Dermis microvascular lymphatic vessel endothelial cell (primary cell): ENCODE measurements at places on chromosomes 12 and 14.
A peak's percentile ranks its signal among the peaks of the same experiment; 100 is the strongest.

DNA sequence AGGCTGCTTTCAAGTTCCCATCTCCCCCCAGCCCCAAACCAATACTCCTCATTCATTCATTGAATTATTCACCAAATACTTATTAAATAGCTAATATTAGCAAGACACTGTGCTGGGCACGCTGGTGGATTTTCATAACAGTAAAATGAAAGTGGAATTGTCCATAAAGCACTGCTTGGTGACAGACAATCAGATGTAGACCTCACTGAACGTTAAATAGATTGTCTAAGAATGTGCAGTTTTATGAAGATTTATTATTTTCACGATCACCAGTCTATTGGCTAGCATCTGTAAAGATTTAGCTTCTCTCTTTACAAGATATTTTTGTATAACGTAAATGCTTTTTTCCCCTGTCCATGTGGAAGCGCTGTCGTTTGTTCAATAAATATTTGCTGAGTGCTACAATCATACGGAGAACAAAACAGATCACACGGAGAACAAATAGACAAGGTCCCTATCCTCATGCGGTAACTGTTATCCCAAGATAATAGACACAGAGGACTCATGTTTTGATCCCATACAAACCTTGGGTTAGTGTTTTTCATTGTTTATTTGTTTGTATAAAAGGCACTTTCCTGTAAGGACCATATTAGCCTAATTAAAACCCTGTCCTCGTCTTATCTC is 397.6 kb downstream of the BCAT1 start:
- no peak for DNase-seq

DNA sequence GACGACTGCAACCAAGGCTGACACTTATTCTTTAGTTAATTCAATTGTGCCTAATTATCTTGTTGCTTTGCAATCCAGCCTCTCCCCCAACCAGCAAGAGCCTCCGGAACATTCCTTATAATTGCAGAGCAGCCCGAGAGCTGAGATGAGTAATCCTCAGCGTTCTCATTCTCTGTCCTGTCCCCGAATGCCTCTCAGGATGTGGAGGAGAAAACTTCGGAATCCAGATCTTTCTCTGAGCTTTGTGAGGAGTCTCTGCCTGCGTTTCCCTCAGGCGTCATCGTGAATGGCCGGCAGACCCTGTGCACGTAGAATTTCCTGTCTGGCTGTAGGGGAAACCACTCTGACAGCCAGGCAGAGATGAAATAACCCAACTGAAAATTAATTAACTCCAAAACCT is 160.5 kb upstream of the DIO3 start:
- DNase-seq, result no peak

GRCh38 chr14:74503291-74503937 is 9.8 kb downstream of the ISCA2 start:
- DNase-seq, result no peak

DNA sequence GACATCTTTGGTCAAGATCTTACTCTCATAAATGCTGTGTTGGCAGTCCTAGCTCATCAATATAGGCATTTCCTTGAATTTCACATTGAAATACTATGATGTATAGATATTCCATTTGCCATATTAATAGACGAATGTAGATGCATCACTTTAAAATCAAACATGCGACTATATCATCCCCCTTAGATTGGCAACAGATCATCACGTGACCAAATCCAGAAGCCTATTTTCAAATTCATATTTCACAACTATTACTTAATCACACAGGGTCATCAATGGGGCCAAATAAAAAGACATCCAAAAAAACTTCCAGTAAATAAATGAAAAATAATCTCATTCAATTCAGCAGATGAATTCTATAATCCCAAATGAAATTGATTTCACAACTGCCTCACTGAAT is 15.3 kb downstream of the LMO3 start:
- DNase-seq, result no peak

- no peak for DNase-seq
These were observed 53.1 kb downstream of the GUCY2C start for GRCh38 chr12:14643251-14643650.

GRCh38 chr14:59308086-59308485 is 119.6 kb downstream of the DAAM1 start:
- no peak for DNase-seq

DNA sequence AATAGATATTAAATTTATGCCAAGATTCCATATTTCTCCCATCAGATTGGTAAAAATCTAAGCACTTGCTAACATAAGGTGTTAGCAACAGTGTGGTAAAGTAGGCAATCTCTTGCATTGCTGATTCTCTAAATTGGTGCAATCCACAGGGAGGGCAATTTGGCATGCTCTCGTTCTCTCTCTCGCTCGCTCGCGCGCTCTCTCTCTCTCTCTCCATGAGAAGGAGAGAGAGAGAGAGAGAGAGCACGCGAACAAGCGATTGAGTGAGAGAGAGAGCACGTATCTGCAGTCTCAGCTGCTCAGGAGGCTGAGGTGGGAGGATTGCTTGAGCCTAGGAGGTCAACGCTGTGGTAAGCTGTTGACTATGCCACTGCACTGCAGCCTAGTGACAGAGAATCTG is 25.9 kb downstream of the PSEN1 start:
- no peak for DNase-seq

DNA sequence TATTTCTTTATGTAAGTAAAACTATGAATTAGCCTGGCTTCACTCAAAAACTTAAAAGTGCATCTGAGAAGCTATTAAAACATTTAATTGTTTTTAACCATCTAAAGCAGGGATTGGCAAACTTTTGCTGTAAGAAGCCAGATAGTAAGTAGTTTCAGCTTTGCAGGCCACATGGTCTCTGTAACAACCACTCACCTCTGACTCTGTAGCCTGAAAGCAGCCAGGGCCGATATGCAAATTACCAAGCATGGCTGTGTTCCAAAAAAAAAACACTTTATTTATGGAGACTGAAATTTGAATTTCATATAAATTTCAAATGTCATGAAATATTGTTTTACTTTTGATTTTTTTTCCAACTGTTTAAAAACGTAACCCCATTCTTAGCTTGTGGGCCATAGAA is 95.3 kb downstream of the CIT start:
- DNase-seq, result no peak

- DNase-seq, result no peak
These were observed 145.0 kb downstream of the KIF21A start for GRCh38 chr12:39297891-39298290.

DNA sequence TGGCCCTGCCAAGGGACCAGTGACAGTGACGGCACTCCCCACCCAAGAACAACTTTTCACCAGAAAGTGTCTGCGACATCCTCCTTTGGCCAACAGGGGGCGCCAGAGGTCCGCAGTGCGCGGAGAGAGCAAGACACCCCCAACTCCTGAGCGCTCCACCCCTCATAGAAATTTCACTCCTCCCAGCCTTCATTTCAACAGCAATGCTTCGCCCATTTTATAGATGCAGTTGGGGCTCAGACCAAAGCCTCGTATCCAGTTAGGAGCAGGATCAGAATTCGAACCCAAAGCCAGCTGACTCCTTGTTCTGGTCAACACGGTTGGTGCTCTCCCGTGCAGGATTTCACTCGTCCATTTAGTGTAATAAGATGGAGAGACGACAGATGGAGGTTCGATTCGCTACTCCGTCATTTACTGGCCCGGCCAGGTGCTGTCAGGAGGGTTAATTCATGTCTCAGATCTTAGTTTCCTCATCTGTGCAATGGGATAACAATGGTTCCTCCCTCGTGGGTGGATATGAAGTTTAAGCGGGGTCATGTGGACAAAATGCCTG is 2.4 kb upstream of the POP5 start:
- DNase-seq, result peak; percentile 58

DNA sequence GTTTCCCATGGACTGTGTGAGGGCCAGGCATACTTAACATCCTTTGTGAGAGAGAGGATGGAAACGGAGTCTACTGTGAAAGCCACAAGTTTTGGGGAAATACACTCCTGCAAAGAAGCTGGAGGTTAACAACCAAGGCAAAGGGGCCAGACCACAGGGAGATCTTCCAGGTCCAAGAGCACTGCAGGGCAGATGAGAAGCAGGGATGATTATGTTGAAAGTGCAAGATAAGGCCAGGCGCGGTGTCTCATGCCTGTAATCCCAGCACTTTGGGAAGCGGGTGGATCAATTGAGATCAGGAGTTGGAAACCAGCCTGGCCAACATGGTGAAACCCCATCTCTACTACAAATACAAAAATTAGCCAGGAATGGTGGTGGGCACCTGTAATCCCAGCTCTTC is 15.1 kb downstream of the COQ6 start:
- no peak for DNase-seq

DNA sequence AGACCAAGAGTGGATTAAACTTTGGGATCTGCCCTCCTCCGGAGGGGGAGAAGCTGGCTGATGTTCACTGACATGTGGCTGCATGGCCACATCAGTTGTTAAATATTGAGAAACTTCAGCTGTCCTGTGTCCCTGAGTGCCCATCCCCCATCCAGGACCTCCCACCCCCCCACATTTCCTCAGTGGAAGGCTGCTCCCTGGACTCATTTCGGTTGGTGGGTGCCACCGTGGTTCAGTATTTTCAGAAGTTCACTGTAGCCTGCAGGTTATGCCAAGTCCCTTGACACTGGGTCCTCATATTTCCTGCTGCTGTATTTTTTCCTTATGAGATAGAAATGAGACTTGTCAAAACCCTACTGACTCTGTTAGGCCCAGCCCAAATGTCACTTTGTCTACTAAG is 302.4 kb downstream of the CACNA1C start:
- no peak for DNase-seq

- DNase-seq, result peak; percentile 89
These were observed at the start of gene RPS6KL1 for GRCh38 chr14:74922752-74923401. RPS6KL1 (minus strand) TSS chr14:74923260; CDS start chr14:74921541, 1,719 bp downstream.
